CD8-positive, alpha-beta T cell (primary cell): ENCODE measurements at places on chromosomes 5 and 9.

DNA sequence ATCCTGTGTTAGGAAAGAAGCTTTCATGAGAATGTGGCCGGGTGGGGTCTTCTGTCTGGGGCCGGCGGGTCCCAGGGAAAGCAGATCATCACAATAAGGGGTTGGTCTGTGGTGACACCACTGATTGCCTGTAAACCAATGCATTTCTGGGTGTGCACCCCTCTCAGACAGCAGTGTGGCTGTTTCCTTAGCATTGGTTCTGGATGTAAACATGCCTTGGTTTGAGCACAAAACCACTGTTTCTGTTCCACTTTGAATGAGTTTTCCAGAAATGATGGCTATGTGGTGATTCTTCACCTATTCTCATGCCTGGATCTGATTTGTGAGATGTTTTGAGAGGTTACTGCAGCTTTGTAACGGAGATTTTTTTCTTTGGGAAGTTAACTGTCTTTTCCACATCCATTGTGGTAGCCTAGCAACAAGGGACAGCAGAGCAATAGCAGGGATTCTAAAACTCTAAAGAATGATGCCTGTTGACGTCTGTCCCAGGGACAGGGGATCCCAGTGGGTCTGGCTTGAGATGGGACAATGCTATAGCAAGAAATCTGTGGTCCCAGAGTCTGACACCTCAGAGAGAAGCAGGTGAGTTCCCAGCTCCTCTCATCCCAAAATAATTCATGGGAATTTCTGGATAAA is at the start of gene CCDC192:
Gene CCDC192 (plus strand): TSS at position 466 of the 636 bp plus-strand sequence. CDS start 55 bp downstream, at position 521.
- no peak for DNase-seq

DNA sequence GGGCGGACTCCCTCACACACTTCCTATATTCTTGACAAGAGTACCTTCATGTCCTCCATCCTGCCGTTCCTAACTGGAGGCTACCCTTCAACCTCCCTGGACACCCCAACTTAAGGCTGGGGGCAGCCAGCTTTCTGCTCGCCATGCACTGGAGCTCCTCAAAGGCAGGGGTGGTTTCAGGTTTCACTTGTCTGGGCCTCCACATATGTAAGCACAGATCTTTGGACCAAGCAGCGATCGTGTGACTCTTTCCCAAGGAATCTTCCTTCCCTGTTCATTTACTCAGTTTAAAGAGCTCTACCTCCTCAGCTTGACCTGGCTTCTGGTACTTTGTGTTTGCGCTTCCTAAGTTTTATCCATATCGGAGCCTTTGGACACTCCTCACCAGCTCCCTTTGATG is 34.2 kb upstream of the TRPC7 start:
- no peak for DNase-seq

GRCh38 chr9:97991818-97992217 is 8.7 kb downstream of the ANP32B start:
- no peak for DNase-seq

- no peak for DNase-seq
These were observed 633 bp upstream of the PPP1R26 start for GRCh38 chr9:135478829-135479468.

GRCh38 chr9:2758898-2759510 is 41.7 kb downstream of the KCNV2 start:
- DNase-seq, result no peak

- DNase-seq, result no peak
These were observed 99.4 kb downstream of the OXCT1 start for GRCh38 chr5:41770799-41771198.

- DNase-seq, result no peak
These were observed 8.2 kb downstream of the OR1K1 start for GRCh38 chr9:122808141-122808540.

GRCh38 chr5:81163651-81164050 is 69.5 kb upstream of the CKMT2 start:
- no peak for DNase-seq

GRCh38 chr5:145811834-145812625 is 23.1 kb downstream of the PRELID2 start:
- no peak for DNase-seq

GRCh38 chr9:132062806-132063205 is 16.9 kb downstream of the MED27 start:
- no peak for DNase-seq

DNA sequence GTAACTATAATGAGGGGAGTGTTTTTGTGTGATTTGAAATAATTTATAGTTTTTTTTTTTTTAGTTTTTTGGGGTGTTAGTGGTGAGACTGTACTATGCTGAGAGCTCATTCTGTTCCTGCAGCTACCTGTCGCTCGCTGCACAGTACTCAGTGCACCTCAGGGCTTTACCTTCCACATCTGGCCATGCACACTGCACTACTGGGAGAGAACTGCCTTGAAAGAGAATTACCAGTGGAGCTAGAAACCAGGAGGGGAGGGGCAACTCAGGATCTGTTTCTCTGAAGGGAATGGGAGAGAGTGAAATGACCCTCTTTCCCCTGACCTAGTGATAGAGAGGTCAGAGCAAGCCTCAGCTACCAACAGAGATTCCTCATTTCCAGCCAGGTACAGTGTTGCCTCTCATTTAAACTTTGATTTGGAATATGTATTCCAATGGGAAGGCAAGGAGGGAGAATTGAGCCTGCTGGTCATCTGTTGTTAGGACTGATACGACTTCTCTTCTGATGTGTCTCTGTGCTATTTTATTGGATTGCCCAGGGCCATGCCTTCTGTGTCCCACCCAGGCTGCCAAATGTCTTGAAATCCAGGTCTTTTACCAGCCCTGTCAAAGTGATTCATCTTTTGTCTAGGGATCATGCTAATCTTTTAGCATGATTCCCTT is 8.9 kb downstream of the ATG10 start:
- no peak for DNase-seq

GRCh38 chr9:3200331-3200774 is 325.4 kb downstream of the RFX3 start:
- no peak for DNase-seq

DNA sequence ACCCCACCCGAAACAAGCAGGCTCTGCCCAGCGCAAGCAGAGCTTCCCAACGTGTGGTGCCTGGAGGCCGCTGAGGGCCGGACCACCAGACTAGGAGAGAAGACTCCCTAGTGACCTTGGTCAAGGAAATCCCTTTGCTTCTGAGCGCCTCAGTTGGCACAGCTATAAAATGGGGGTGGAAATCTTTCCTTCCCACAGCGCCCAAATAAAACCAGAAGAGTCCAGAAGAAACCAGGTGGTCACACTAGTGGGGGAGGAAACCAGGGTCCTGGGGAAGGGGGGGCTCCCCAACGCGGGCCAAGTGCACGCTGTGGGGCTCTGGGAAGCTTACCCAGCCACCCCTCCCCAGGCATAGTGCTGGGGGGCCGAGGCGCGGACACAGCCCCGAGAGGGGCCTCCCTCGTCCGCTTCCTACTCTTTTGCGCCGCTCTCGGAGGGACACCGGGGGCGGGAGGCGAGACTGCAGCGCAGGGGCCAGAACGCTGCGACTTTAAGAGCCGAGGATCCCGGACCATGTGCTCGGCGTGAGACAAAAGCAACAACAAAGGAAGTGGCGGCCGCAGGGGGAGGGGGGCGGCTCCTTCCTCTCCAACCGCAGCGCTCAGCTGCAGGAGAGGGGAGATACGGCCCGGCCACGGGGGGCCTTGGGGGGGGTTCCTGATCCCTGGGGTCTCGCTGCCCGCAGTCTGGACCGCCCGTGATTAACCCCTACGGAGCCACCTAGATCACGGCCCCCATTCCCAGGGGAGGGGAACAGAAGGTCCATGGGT is 885 bp downstream of the RNF44 start:
- peak; percentile 92 for DNase-seq

DNA sequence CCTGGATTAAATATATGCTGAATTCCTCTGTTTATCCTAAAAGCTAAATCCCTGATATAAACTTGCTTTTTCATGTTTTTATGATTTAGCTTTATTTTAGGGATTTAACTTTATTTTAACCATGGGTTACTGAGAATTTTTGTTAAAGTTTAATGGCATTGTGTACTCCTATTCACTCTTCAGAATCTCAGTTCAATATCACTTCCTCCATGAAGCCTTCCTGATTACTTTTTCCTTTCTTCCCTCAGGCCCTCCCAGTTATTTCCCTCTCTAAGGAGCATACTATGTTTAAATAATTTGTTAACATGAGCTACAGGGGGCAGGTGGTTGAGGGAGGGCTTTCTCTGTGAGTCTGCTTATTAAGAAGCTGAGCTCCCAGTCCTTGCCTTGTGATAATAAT is 149.9 kb downstream of the MTX3 start:
- no peak for DNase-seq

DNA sequence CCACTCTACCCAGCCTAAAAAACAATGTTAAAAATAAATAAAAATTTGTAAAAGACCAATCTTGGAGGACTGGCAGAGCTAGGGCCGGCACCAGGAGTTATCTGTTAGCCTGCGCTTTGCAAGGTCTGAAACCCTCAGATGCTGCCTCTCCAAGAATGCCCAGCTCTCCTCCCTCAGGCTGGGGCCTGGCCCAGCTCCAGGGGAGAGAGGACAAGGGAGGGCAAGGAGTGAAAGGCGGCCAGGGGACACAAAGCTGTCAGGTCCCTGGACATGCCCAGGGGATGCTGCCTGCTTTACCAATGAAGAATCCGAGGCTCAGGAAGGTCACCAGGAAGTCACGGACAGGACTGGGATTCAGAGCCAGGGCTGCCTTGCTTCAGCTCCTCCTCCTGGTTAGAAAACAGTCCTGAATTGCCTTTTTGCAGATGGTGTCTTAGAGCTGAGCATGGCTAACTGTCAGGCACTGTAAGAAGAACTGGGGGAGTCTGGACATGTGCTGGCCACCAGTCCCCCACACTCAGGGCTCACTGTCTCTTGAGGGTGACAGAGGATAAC is 5.5 kb upstream of the N4BP3 start:
- no peak for DNase-seq

DNA sequence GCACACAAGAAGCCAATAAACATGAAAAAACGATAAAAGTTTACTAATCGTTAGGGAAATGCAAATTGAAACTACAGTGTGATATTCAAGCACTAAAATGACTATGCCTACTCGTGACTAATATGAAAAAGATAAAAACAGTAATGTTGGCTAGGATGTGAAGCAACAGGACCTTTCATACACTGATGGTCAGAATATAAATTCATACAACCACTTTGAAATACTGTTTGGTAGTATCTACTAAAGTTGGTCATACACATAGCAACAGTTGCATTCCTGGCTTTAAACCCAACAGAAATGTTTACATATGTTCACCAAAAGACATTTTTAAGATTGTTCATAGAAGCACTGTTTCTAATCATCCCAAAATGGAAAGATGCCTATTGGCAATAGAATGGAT is 24.3 kb downstream of the FBXO38 start:
- DNase-seq, result no peak

DNA sequence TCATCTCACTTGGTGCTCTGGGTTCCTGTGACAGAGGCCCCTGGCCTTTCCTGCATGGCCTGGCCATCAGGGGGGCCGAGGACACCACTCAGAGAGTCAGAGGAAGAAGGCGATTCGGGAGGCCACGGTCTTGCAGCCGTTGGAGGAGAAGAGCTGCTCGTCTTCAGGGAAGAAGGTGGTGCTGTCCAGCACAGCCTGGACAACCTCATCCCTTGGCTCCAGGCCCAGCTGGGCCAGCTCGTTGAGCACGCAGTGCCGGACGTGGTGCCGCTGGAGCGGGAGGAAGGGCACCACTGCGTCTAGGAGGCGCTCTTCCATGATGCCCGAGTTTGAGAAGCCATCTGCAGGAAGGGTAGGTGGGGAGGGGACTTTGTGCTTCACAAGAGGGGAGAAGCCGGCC is 3.2 kb downstream of the TOR2A start:
- no peak for DNase-seq

DNA sequence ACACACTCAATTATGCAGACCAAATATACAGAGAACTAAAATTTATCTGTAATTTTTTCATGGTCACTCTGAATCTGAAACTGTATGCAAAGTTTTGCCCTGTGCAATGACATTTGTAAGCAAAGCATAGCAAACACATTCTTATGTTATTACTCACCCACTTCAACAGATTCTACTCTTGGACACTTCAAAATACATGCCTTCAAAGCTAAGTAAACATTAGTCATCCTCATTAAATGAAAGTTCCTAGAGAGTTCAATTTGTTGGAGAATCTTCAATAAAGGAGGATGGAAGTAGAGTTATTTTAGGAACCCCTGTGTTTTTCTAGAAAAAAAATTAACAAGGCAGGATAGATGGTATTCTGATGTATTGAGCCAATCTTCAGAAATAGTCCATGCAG is 639.7 kb upstream of the C9orf72 start:
- DNase-seq, result no peak

- DNase-seq, result no peak
These were observed 3.9 kb upstream of the RABGAP1 start for GRCh38 chr9:122936883-122937282.

DNA sequence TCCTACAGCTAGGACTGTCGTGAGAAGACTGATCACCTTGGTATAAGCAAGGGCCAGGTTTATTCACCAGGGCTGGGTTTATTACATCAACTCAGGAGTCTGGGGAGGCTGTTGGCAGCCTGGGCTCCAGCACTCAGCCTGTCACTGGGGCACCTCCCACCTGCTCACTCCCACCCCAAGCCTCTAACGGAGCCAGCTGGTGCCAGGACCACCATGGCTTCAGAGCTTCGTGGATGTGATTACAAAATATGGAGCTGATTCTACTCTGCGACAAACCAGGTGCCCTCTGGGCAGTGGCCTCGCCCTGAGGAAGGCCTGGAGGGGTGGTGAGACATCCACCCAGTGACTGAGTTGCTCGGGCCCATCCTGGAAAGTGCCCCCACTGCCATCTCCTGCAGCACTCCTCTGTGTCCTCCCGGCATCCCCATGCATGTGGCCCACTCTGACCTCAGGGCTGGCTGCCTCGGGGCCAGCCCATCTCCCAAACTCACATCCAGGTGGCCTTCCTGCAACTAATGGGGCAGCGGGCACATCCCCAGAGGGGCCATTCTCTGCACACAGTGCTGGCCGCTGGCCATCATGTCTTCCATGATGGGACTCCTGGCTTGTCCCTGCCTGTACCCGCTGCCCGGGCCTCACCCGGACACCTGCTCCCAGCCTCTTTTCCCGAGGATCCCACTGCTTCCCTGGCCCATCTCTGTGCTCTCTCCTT is 49.6 kb downstream of the SECISBP2 start:
- no peak for DNase-seq

- DNase-seq, result no peak
These were observed 75.1 kb upstream of the FER start for GRCh38 chr5:108672639-108673038.

GRCh38 chr5:132211787-132212186 is 15.9 kb downstream of the P4HA2 start:
- DNase-seq, result no peak

GRCh38 chr5:158802941-158803341 is 296.8 kb downstream of the EBF1 start:
- no peak for DNase-seq

GRCh38 chr5:140468188-140468587 is 66.6 kb downstream of the ANKHD1 start:
- DNase-seq, result no peak

DNA sequence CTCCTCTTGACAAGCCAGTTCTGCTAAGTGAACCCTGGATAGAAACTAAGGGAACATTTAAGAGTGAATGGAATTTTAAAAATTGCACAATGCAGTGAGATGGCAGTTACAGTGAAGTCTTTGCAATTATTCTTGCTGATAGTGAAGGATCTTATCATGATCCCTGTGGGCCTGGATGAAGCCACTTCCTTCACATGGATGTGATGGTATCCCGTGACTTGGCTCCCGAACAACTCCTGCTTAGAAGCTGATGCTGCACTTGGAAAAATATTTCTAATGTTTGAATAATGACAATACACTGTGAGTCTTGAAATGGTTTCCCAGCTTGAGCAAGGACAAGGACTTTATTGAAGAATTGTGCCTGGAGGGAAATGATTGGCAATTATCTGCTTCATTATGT is 49.2 kb upstream of the NTRK2 start:
- DNase-seq, result no peak
